Fibroblast of the aortic adventitia (primary cell): ENCODE measurements at places on chromosomes 2 and 18.
A peak's percentile ranks its signal among the peaks of the same experiment; 100 is the strongest.

- DNase-seq = no peak
Measured at GRCh38 chr2:68669651-68670050, 26.3 kb downstream of the PROKR1 start.

DNA sequence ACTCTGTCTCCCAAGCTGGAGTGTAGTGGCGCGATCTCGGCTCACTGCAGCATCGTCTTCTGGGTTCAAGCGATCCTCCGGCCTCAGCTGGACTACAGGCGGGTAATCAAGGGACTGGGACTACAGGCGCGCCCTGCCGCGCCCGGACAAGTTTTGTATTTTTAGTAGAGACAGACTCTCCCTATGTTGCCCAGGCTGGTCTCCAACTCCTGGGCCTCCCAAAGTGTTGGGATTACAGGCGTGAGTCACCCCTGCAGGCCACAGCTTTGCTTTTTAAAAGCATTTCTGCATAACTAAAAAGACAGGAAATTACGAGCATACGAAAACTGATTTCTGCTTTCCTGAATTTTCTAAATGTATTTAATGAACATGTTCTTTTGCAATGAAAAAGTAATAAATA lies 916 bp upstream of the OSBPL1A start:
- peak; percentile 40 for DNase-seq

GRCh38 chr2:168692132-168692744 lies 110.2 kb upstream of the NOSTRIN start:
- DNase-seq = no peak

DNA sequence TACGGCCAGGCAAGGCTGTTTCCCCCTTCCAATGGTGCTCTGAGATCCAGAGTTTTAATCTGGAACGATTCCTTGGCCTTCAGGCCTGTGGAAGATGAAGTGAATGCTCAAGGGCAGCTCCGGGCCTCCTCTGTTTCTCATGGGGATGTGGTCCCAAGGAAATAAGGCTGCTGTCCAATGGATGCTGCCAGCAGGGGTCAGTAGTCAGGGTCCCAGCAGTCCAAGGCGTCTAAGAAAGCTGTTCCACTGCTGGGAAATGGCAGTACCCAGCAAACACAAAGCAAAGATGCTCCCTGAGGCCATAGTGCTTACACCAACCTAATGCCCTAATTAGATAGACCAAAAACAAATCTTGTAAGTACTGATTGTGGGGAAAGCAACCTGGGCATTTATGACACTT lies 12.5 kb downstream of the NMS start:
- DNase-seq = no peak

- peak; percentile 28 for DNase-seq
Measured at GRCh38 chr18:32019251-32019948, 775 bp downstream of the RNF125 start.

DNA sequence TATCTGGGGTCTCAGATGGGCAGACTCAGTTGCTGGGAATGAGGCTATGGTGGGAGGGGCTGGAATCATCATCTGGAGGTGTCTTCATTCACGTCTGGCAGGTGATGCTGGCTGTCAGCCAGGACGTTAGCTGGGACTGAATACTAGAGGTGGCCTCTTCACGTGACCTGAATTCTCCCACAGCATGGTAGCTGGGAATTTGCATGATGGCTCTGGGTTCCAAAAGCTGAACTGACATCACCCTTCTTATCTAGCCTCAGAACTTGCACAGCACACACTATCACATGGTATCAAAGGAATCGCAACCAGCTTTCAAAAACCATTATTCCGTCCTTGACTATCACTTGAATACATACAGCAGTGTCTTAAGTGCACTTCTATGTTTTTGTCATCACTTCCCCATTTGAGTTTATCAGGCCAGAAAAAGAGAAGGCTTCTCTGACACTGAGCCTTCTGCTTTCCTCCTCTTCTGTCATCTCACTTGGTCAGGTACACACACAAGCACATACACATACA lies 53.0 kb upstream of the LRP2 start:
- no peak for DNase-seq

DNA sequence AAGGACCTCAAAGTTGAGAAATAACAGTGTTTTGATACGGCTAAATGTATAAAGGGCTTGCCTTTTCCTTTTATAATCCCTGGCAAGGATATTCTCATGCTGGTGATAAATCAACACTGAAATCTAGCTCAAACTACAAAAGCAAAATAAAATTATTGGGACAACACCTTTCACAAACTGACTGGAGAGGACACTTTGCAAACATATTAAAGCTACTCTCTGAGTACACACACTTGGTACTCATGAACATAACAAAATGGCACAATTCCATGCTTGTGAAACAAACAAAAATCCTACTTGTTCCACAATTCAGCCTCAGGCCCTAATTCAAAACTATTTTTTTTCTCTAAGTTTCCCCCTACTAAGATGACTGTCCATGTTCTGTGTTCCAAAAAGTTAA lies 305.8 kb downstream of the ETAA1 start:
- DNase-seq = no peak

DNA sequence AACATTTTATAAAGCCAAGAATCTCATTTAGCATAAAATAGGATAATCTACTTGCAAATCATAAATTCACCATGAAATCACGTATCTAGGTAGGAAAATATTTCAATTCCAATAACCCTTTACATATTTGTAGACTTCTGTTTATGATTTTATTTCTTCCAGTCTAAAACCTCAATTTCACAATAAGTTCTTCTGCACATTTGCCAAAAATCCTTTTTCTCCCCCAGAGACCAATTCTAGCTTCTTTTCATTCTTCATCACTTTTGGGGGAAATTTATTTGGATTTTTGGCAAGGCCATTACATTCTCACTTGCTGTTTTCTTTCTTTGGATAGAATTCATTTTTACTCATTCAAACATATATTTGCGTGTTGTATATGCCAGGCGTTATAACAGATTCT lies 86.8 kb downstream of the SPRED2 start:
- DNase-seq = peak; percentile 74

DNA sequence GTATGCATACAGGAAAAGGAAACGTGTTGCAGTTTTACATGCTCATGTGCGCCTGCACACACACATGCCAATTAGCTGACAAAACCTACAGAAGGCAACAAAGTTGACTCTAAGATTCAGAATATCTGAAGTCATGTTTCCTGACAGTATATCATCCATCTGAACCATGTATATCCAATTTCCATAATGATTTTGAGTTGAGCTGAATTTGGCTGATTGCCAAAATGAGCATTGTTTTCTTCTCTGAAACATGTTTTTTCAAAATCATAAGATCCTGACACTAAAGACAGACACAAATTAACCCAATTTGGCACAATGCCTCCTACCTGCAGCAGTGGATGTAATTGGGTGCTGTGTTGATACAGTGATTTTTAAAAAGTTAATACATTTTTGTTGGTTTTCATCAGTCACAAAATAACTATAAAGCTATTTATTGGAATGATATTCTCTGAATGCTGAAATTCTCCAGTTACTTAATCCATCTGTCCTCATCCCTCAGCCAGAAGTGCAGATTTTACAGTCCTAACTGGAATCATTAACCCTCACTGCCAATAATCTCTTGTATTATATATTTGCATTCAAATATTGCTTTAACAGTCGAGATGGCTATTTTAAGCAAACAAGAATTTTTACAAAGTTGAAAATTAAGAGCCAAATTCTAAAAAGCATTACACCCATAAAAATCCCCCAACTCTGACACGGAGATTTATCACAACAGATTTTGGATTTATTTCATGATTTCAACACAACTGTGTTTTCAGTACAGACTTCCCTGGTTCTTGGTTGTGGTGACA lies 161.7 kb upstream of the LMAN1 start:
- peak; percentile 8 for DNase-seq

- peak; percentile 10 for DNase-seq
Measured at GRCh38 chr18:6022074-6022444, 126.7 kb upstream of the TMEM200C start.

DNA sequence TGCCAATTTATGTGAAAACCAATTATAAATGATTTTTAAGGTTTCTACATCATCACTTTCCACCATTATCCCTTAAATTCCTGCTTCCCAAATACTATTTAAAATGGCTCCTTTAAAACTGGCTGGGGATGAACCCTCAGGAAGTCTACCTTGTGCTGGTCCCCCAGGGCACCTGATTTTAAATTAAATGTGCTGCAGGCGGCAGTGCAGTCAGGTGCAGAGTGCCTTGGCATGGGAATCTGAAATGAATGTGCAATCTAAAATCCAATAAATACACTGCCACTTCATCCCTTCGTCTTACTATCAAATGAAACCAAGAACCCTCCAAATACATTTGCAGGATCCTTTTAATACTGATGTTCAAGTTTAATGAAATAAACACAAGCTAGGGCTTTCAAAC lies 61.8 kb downstream of the C2orf76 start:
- DNase-seq = no peak

- DNase-seq = no peak
Measured at GRCh38 chr18:48820483-48821250, 130.1 kb downstream of the SMAD7 start.

DNA sequence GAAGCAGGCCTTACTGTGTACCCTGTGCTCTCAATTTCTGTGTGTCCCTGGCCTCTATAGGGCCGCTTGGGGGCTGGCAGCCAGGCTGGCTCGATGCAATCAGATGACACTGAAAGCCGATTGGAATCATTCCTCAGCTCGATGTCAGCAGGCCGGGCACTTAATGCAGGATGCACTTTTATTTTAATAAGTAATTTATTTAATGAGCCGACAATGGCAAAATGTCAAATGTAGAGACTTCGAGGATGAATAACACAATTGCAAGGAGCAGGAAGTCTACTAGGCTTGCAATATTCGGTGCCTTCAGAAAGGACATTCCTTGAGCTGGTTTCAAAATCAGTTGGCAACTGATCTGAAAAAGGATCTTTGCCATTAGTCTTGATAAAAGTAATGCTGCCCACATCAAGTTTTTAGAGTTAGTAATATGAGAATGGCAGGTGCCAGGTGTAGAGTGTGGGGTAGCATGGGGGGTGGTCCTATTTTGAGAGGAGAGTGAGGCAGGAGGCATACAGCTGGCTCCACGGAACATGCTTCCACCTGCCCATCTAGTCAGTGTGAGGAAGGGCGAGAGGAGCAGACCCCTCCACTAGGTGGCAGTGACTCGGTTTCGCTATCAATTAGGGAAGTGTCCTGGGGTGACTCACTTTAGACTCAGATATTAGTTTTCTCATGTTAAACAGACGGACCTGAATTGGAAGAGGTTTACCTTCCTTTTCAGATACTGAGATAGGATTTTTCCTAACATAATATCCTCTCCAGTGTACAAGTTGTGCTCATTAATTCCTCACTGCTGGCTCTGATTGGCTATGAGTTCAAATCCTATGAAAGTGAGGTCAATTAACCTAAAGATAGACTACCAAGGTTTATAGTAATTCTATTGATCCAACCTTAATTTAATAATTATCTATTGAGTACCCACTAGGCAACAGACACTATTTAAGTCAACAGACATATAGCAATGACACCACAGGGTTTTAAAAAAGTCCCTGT lies 80.9 kb downstream of the NABP1 start:
- no peak for DNase-seq

DNA sequence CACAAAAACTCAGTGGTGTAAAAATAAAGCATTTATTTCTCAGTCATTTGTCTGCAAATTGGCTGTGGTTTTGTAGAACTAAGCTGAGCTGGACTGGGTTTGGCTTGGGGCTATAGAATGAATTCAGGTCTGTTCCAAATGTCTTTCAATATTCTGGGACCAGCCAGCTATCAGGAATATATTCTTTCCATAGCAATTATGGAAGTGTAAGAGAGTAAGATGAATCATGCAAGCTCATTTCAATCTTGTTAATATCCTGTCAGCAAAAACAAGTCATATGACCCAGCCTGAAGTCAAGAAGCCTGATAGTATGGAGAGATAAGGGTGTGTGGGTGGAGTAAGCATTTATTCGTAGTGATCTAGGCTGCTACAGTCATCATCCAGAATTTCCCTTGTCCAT lies 481.0 kb upstream of the CDH2 start:
- peak; percentile 43 for DNase-seq

DNA sequence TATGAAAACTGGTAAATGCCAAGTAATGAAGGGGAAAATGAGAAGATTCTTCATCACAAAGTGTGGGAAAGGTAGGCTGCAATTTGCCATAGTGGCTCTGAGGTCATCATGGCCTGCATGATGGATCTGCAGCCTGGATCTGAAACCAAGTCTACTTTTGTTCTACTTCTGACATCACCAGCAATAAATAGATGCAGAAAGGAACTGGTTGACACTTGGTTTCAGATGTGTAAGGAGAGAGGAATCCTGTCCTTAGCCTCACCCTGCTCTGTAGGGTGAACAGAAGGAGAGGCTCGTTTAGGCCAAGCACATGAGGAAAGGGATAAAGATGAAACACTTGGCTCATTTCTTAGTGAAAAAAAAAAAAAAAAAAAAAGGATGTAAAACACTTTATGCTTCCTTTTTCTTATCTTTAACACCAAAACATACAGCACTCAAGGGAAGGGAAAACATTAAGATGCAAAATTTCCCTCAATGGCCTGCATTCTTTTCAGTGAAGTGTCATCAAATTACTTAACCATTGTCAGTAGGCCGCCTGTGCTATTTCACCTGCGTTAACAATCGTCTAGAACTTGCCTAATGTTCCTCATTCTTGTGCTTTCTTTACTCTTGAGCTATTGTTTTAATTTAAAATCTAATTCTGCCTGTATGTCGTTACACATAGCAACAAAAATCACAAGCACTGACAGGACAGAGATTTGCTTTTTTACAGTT lies 3.9 kb downstream of the NEB start:
- peak; percentile 25 for DNase-seq

GRCh38 chr2:112268547-112268946 lies 6.8 kb upstream of the ZC3H6 start:
- no peak for DNase-seq

- DNase-seq = no peak
Measured at GRCh38 chr2:110215566-110216158, 3.3 kb upstream of the MTLN start.

DNA sequence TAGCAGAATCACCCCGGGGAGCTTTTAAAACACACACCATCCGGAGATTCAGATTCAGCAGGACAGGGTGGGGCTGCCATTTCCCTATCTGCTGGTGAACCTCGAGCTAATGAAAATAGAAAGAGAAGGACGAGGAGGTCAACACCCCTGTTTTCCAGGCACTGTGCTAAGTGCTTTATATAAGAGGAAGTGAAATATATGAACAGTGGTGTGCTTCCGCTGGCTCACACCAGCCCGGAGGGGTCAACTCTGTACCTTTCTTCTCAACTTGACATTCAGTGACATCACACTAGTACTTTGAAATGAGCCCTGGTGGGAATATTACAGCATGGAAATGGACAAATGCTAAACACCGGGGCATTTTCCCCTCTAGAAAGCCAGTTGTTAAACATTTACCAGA lies 108.3 kb upstream of the LTBP1 start:
- no peak for DNase-seq

DNA sequence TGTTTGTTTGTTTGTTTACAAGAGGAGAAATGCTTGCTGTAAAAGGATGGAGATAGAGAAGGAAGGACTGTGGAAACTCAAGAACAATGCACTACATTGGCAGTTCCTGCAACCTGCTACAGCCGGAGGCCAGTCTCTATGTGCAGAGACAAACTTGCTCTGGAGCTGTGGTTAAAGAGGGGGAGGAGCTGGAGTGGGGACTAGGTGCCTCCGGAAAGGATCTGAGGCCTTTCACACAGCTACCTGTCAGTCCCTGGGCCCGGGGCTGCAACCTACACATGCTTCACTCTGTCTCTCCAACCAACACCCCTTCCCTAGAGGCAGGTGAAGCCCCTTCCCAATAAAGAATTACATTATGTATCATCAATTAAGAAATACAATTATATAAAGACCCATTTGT lies 1234.0 kb upstream of the ZEB2 start:
- no peak for DNase-seq

GRCh38 chr2:149716687-149717086 lies 129.1 kb upstream of the MMADHC start:
- no peak for DNase-seq
